ENCODE measurements at places on chromosomes 5 and 9.
A peak's percentile ranks its signal among the peaks of the same experiment; 100 is the strongest.

DNA sequence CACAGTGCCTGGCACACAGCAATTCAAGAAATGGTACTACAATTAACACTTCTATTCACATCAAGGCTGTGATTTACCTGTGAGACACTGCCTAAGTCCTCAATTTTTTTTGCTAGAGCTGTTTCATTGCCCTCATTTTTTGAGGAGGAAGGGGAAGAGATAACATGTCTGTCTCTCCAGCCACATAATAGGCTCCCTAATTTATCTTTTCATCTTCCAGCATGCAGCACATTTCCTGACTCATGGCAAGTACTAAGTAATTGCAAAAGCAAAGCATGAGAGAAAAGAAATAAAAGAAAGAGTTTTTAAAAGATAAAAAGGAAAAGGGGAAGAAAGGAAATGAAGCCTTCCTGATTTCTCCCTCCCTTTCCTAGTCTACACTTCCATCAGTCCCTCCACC is 26.9 kb upstream of the RNF38 start:
- DNase-seq = no peak

- DNase-seq = no peak
These were observed 187.1 kb downstream of the BNC2 start for GRCh38 chr9:16683326-16683725.

DNA sequence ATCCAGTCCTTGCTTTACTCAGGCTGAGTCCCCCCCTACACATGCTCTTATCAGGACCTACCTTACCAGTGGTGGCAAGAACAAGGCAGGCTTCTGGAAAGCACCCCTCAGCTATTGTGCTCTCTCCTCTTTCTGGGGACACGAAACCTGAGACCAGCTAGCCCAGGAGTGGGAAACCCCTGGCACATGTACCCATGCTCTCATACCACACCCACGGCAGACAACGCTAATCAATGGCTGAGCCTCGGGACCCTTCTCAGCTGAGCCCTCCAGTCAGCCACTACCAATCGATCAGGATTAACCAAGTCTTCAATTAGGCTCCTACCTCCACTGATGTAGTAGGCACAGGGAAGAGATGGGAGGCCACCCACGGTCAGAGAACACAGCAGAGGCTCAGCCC is 65.1 kb downstream of the VAV2 start:
- no peak for DNase-seq

DNA sequence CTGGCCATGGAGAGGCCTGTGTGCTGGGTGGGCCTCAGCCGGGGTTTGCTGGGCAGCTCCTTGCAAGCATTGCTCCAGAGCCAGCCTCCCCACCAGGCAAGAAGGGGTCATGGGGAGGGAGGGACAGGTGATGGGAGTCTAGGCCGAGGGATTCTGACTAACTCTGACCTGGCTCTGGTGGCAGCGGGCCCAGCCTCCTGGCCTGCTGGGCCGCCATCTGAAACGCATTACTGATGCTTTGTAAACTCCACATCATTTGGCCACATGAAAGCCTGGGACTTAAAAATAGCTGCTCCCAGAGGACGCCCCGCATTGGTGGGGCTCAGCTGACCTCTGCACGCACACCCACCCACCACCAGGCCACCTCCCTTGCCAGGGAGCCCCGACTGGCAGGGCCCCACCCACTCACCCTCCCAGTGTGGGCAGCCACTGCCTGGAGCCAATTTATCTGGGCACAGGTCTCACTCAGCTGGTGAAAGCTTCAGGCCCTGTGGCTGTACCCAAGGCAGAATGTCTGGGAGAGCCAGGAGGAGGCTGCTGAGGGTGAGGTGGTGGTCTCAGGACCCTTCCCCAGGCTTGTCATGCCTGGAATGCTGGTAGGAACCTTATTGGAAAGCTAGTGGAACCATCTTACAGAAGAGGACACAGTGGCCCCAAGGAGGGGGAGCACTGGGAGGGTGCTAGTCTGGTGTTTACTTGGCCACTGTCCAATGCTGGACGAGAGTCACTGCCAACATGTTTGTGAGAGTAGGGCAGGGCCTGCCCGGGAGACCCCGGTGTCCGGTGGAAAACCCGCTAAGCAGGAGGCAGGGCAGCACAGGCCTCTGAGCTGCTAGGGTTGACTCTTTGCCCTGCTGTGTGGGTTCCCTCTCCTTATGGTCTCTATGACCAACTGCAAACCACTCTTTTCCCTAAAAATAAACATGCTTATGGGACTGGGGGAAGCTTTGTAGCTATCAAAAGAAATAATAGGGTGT is 10.8 kb downstream of the TCF7 start:
- no peak for DNase-seq

GRCh38 chr5:106523852-106524251 is 1146.9 kb downstream of the EFNA5 start:
- no peak for DNase-seq

DNA sequence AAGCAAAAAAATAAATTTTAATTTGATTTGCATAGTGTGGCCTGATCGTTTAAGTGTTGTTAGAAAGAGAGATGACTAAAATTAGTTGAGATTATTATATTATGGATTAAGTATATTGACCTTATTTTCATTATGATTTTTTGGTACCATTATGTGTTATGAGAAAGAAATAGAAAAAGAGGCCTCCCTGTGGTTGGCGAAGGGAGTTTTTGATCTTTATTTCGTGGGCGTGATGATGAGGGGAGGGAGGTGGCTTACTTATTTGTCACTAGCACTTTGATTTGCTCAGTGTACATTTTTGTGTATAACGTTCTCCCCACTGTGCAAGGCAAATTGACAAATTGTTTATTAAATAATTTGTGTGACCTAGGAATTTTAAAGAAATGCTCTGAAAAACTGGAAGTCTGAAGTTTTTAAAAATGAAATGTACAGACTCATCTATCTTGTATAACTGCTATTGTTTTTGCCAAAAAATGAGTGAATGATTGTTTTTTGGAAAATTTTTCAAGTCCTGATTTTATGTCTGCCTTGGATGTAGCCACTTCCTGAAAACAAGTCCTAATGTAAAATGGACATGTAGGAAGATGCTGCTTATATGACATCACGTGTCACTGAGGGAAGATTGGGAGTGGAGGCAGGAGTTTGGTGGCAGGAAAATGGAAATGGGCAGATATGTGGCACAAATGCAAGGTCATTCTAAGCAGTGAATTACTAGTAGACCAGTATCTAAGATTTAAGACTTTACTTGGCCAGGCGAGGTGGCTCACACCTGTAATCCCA is 3.0 kb downstream of the DAPK1 start:
- no peak for DNase-seq

- DNase-seq = no peak
These were observed 189.6 kb downstream of the ARHGEF28 start for GRCh38 chr5:73815631-73816030.

GRCh38 chr9:72883875-72884274 is 69.0 kb downstream of the ALDH1A1 start:
- no peak for DNase-seq

- peak; percentile 71 for DNase-seq
These were observed 35.1 kb downstream of the DMXL1 start for GRCh38 chr5:119105971-119106370.

GRCh38 chr5:128469912-128470311 is 68.1 kb downstream of the FBN2 start:
- DNase-seq = no peak

DNA sequence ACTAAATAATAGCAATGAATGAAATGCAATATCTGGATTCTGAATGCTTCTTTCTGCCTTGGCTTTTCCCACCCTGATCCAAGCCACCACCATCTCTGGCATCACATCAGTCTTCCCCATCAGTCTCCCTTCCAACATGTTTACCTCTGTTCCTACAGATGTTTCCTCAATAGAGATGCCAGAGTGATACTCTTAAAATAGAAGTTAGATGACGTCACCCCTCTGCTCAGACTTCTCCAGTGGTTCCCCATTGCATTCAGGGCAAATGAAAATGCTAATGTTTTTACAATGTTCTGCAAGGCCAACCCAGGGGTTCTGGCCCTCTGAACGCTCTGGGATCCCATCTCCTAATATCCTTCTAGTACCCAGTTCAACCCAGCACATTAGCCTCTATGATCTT is 305.8 kb downstream of the TRIM32 start:
- DNase-seq = no peak

DNA sequence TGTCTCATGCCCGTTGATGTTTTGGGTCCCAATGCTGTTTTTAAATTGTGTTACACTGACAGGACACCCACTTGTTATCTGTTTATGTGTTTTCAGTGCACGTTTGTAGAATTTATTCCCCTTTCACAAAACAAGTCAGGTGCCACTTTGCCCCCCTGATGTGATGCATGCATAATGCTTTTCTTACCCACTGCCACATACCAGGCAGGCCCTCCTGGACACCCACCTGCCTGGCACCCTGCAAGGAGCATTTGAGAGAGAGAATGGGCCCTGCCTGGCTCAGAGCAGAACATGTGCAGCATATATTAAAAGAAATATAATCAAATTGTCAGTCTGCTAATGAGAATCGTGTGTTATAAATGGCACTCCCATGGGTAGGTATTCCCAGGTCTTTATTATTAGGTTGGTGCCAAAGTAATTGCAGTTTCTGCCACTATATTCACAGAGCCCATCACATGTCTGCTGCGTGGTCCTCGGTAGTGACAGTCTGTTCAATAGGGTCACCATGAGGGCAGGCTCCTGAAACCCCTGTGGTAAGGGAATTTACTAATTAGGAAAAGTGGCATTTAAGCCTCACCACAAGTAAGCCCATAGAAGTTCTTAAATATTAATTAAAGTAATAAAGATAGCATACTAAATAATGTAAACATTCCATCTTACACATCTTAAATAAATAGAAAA is 52.2 kb upstream of the CKMT2 start:
- DNase-seq = no peak
